ENCODE measurements at places on chromosomes 1 and 21. TPM values are rescaled to one million over a fixed set of nuclear protein-coding genes. Genes with fewer than 3 reads are reported as not detected.

Gene NLRP3
- polyA plus RNA-seq: 0.60 TPM

Gene KRTAP10-2
- polyA plus RNA-seq: not detected

Gene GJA9
- not detected for polyA plus RNA-seq

Gene MSH4
- polyA plus RNA-seq: 0.10 TPM

Gene ZNF593OS
- 0.61 TPM for polyA plus RNA-seq

Gene NKAIN1
- polyA plus RNA-seq: 0.15 TPM

Gene TNNI3K
- 1.7 TPM for polyA plus RNA-seq

Gene DNAJC28
- polyA plus RNA-seq: 1.3 TPM

Gene EDN2
- 0.07 TPM for polyA plus RNA-seq

Gene ATP1A4
- 0.13 TPM for polyA plus RNA-seq

Gene LCE1F
- polyA plus RNA-seq: not detected

Gene TCP10L
- 0.28 TPM for polyA plus RNA-seq

Gene SLAMF7
- polyA plus RNA-seq: 0.34 TPM

Gene PTAFR
- polyA plus RNA-seq: 3.0 TPM

Gene DENND2D
- 19.6 TPM for polyA plus RNA-seq

Gene FAM20B
- 15.5 TPM for polyA plus RNA-seq

Gene PDZK1
- polyA plus RNA-seq: 0.07 TPM

Gene HTR1D
- 0.02 TPM for polyA plus RNA-seq

Gene FMO5
- 8.2 TPM for polyA plus RNA-seq

Gene LRRC3
- polyA plus RNA-seq: 2.1 TPM

Gene FNDC7
- not detected for polyA plus RNA-seq

Gene OR2L13
- not detected for polyA plus RNA-seq

Gene ADCY10
- polyA plus RNA-seq: 0.11 TPM

Gene AKNAD1
- 0.67 TPM for polyA plus RNA-seq

Gene DCST2
- 0.67 TPM for polyA plus RNA-seq

Gene OR6N1
- not detected for polyA plus RNA-seq

Gene XCL2
- polyA plus RNA-seq: not detected

Gene OXCT2
- polyA plus RNA-seq: 0.58 TPM

Gene ATAD3A
- polyA plus RNA-seq: 23.1 TPM

Gene KLF17
- polyA plus RNA-seq: not detected

Gene KCNJ10
- 0.12 TPM for polyA plus RNA-seq

Gene TSPAN2
- 1.6 TPM for polyA plus RNA-seq

Gene TCEA3
- polyA plus RNA-seq: 10.9 TPM

Gene WNT2B
- polyA plus RNA-seq: 2.6 TPM

Gene CAMK1G
- 0.04 TPM for polyA plus RNA-seq

Gene CD101
- polyA plus RNA-seq: 1.1 TPM

Gene FMO1
- polyA plus RNA-seq: 2.4 TPM

Gene DIRAS3
- 16.6 TPM for polyA plus RNA-seq

Gene WNT4
- polyA plus RNA-seq: 1.0 TPM

Gene ALDH4A1
- polyA plus RNA-seq: 45.6 TPM

Gene VANGL2
- 0.58 TPM for polyA plus RNA-seq

Data from adipose tissue (tissue), 3 donors.